ENCODE measurements at places on chromosomes 12 and 14.

GRCh38 chr14:41925409-41925808 lies 318.7 kb downstream of the LRFN5 start:
- DNase-seq, result peak; percentile 8

- DNase-seq, result peak; percentile 28
Observed at GRCh38 chr12:45122768-45123380, 72.0 kb upstream of the DBX2 start.

DNA sequence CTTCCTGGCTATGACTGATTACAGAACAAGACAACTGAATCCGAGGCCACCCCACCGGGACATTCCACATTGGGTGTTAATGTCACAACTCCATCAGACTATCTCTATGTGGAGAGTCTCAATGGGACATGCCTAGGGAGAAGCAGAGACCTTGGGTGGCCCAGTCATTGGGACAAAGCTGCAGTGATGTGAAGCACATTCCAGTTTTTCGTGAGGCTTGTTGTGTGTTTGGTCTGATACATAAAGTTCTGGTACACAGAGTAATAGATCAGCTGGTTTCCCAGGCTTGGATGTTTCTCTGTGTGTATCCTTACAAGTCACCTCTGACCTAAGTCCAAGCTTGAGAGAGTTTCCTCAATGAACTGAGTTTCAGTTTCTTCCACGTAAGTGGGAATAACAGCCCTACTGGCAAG lies 42.3 kb downstream of the CPM start:
- no peak for DNase-seq

GRCh38 chr12:28355161-28355560 lies 164.9 kb downstream of the CCDC91 start:
- no peak for DNase-seq

DNA sequence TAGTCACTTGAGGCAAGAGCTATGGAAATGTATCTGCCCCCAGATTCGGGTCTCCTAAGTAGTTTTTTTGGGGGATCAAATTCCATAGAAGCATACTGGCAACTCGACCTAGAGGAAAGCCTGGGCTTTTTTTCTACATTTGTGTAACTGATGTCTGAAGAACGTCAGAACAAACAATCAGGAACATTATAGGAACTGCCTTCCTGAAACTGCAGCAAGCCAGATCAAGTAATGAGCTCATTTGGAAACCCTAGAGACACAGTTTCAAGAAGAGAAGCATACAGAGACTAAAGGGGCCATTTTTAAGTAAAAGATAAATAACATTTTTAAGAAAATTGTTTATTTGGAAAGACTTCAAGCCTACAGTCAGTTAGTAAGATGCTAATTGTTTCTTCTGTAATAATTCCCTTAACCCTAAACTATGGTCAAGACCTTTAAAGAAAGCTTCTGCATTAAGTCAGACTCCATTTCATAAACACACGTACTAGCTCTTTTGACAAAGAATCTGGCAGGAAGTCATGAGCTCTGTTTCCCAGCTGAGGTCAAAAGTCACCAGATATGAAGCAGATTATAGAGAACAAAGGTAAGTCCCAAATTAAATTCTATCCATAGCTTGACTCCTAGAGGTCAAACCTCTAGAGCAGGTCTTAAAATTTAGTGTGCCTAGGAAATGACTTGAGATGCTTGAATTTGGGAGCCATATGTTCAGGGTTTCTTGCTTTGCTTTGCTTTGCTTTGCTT lies 112.8 kb downstream of the EGLN3 start:
- no peak for DNase-seq

Measured in M059J (cell line).